A172 (cell line): ENCODE measurements at places on chromosomes 2 and 18. TPM values are rescaled to one million over a fixed set of nuclear protein-coding genes. Genes with fewer than 3 reads are reported as not detected.

The CD207 gene
- 0.14 TPM in 1 of 2 replicates, not detected in the other for total RNA-seq

The KLHL41 gene
- total RNA-seq, result 0.19 TPM in 1 of 2 replicates, not detected in the other

The ALLC gene
- not detected in 2 replicates for total RNA-seq

The AP1S3 gene
- total RNA-seq, result 8.9 and 27.7 TPM in 2 replicates

The CERKL gene
- 0.71 and 1.2 TPM in 2 replicates for total RNA-seq

The PSD4 gene
- total RNA-seq, result 10.0 and 10.2 TPM in 2 replicates

The SMAD4 gene
- total RNA-seq, result 71.9 and 92.8 TPM in 2 replicates

The CNTNAP5 gene
- not detected in 2 replicates for total RNA-seq

The SCYGR4 gene
- total RNA-seq, result not detected in 2 replicates
